ENCODE measurements at places on chromosomes 3 and 15.

DNA sequence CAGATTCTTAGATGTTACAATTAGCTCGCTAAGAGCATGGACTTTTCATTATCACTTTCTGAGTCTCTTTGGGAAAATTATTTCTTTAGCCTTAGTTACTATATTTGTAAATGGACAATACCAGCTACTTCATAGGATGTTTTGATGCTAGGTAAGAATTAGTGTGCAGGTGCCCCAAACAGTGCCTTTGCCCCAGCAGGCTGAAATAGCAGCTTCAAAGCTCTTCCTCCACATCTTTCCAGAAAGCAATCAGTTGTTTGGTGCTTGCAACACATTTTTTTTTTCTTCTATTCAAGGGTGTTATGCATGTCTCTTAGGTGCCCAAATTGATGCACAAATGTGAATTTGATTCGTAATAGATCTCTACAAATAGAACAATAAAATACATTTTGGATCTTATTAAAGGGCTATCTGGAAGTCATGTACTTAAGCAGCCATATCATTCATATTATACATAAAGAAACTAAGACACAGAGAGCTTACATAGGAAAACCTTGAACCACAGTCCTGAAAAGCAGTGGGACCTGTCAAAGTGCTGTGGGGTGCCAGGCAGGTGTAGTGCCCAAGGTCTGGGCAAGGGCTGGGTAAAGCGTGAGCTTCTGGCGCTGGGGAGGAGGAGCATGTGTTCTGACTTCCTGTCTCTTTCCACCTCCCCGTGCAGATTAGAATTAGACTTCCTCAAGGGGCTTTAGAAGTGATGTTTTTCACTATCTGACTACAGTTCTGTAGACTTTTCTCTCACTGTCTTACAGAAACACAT is 62.9 kb downstream of the FNDC3B start:
- DNase-seq = no peak

DNA sequence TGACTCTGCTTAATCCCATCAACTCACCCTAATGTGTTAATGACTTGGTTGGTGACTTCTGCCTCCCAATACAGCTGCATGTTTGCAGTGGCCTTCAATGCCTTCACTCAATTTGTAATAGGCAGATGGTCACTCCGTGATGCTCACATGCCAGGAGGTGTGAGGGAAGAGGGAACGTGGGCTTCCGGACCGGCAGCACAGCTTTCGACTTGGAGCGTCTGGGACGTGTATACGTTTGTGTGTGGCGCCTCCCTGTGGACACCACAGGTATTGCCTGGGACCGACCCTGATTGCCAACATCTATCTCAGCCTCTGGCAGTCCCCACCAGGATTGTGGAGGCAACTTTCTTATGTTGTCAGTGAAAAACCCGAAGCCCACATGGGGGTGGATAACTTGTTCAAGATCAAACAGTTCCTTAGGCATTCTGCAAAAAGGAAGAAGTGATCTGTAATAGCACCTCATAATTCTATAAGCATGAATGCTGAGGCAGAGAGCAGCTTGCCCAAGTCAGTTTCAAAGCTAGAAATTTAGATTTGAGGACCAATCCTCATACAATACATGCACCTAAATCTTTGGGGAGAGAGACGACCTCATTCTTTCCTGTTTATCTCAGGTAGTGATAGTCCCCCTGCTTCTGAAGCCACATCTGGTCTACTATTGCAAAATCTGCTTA is 16.9 kb downstream of the MRPL46 start:
- peak; percentile 59 for DNase-seq

GRCh38 chr3:95750097-95750496 is 1064.3 kb upstream of the EPHA6 start:
- DNase-seq = no peak

DNA sequence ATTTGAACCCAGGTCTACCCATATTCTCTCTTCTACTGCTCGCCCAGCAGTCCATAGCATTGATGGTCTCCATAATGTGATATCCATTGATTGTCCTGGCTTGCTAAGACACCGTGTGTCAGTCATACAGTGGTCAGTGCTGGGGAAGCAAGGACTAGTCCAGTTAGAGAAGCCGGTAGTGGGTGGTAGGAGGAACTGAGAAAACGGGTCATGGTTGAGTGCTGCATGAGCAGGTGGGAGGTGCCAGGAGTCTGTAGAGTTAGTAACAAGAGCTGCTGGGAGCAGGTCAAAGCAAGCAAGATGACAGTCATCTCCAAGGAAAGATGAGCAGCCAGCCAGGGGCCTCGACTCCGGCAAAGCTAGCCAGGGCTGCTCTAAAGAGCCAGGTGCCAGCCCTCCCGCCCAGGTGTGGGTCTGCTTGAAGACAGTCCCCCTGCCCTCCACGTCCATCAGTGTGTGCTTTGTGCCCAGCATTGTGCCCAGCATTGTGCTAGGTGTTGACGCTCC is 29.5 kb upstream of the USP3 start:
- no peak for DNase-seq

DNA sequence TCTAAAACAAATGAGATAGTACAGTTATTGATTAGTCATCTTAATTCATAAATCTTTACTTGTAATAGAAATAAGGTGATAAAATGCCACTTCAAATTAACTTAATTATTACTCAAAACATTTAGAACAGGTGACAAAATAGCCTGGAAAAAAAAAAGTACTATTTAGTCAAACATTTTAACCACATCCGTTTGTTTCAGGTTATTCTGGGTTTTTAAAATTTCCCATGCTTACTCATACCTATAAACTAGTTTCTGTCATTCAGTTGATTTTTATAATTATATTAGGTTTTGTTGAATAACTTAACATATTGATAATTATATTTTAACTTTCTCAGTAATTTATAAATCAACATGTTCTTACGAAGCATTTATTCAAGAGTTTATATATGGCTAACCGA is 483.0 kb downstream of the ROBO1 start:
- DNase-seq = no peak
